ENCODE measurements at places on chromosomes 6 and 20.

DNA sequence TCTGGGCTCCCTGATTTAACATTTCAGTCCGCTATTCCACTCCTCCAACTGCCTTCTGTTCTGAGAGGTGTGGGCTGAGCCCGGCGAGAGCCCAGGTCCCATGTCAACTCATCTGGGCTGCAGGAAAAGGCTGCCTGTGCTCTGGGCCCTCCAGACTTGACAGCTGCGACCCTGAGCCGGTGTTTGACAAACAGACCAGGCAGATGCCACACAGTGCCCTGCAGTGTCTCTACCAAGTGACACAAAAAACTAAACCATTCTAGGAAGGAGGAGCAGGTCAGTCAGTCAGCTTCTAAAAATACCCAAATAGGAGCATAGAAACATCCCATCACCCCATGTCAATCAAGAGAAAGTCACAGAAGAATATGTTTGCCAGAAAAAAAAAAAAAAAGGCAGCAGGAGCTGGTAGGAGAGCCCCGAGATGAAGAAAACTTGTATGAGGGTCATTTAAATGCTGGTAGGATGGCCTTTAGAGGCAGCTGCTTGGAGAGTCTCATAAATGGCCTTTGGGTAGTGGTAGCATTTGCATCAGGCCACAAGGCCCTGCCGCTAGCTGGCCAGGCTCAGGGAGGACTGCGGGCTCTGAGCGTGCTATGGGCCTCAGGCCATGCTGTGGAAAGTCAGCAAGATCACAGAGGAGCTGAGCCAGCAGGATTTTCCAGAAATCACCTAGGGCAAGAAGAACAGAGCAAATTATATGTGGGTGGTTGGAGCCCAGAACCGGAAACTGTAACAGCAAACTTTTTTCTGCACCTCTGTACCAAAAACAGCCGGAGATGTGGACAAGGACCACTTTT, 36.6 kb upstream of the GFOD1 start:
- no peak for DNase-seq

- no peak for DNase-seq
These were observed 9.3 kb upstream of the CALHM6 start for GRCh38 chr6:116451916-116452315.

DNA sequence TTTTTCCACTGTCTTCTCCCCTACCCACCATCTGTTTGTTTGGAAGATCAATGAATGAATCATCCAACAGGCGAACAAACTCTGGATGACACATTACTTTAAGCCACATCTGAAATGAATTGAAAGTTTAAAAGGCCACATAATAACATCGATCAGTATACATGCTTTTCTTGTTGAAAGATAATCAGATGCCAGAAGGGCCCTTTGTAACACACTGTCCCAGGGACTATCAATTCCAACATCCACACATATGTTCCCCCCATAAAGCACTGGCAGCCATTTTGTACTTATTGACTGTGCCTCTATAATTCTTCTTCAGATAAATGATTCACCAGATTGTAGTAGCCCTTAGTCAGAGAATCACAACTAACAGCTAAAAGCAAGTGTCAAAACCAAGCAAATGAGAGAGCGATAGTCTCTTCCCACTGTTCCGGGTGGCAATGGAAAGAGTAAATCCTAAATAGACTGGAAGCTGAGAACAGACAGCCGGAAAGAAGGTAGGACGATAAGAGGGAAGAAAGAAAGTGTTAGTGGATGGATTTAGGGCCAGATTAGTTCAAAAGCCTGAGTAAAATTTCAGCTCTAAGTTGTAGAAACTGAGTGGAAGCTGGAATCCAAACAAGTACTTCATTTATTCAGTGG, 184.9 kb upstream of the TENT5A start:
- no peak for DNase-seq

DNA sequence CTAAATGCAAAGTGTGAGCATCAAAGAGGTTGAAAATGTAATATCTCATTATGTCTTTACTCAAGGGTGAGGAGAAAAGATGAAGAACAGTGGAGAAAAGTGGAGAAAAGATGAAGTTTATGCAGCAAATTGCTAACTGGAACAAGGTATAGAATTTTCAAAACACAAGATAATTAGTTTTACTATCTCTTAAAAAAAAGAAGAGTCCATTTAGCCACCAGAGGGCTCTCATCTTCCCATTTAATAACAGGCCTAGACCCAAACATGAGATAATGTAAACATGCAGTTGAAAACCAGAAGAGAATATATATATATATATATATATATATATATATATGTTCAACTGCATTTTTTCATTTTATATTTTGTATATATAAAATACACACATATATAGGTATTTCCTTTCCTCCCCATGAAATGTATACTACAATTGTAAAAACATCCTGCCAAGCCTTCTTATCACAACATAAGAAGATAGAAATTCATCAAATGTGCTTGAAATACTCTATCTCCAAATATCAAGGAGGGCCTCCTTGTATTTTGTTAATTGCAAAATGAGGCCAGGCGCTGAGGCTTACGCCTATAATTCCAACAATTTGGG, 78.4 kb downstream of the ADTRP start:
- DNase-seq: no peak

DNA sequence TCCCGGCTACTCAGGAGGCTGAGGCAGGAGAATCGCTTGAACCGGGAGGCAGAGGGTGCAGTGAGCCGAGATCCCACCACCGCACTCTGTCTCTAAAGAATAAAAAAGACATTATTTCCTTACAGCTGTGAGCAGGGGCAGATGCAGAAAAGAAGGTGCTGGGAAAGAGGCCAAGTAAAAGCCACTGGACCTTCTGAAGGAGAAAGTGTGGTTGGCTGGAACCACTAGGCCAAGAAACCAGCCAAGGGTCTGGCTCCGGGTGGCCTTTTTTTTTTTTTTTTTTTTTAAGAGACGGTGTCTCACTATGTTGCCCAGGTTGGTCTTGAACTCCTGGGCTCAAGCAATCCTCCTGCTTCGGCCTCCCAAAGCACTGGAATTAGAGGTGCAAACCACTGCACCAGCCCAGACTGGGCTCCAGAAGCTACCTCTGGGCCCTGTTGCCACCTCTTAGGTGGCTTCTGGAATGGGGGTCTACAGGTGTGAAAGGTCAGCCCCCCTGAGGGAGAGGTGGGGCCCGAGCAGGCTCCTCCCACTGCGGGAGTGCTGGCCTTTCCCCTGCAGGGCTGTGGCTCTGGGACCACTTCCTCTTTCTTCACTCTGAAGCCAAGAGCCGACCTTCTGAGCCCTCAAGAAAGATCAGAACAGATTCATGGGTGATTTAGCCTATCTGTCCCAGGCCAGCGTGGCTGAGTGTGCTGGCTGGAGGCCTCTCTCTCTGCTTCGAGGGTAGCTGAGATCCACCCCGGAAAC, at the start of gene FGD2:
Gene FGD2, plus strand, starts transcription at position 595 of the 750 bp plus-strand sequence. CDS start 163 bp downstream, outside the sequence.
- no peak for DNase-seq

- DNase-seq: no peak
These were observed 46.1 kb downstream of the PRKN start for GRCh38 chr6:162681447-162681846.

GRCh38 chr20:24836041-24836533, 113.0 kb upstream of the CST7 start:
- no peak for DNase-seq

GRCh38 chr6:1739220-1739619, 129.5 kb downstream of the FOXC1 start:
- no peak for DNase-seq

- no peak for DNase-seq
These were observed 93.2 kb upstream of the AKIRIN2 start for GRCh38 chr6:87794922-87795885.

DNA sequence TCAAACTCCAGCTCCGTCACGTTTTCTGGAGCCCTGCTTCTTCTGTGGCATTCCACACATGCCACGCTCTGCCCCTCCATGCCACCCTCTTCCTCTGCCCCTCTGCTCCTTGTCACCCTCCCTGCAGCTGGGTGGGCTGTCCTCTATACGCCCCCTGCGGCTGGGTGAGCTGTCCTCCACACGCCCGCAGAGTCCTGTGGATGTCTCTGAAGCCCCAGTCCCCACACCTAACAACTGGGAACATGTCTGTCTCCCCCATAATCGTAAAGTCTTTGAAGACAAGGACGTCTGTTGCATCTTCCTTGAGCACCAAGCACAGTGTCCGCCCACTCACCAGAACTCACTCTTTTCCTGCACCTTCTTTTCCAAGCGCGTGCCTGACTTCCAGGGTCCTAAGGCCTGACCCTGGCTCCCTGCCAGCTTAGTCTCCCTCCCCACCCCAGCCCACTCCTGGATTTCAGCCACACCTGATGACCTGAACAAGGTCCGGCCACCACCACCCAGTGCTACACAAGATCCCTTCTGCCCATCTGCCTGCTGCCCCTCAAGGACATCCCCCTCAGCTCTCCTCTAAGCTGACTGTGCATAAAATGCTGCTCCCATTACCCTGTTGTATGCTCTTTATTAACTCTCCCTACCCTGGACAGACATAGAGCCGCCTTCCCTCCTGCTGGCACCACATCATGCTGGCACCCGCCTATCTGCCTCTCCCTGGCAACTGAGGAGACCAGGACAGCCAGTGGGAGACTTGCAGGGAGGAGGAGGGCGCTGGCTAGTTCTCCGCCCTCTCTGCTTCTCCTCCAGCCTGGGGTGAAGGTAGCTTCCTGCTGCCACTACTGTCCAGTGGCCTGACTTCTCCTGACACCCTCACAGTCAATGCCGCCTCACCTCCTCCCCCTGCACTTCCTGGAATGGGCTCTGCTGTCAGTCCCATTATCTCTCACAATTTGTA, 10.7 kb upstream of the PRR18 start:
- no peak for DNase-seq

- DNase-seq: no peak
These were observed 144.7 kb upstream of the HDAC2 start for GRCh38 chr6:114115652-114116051.

DNA sequence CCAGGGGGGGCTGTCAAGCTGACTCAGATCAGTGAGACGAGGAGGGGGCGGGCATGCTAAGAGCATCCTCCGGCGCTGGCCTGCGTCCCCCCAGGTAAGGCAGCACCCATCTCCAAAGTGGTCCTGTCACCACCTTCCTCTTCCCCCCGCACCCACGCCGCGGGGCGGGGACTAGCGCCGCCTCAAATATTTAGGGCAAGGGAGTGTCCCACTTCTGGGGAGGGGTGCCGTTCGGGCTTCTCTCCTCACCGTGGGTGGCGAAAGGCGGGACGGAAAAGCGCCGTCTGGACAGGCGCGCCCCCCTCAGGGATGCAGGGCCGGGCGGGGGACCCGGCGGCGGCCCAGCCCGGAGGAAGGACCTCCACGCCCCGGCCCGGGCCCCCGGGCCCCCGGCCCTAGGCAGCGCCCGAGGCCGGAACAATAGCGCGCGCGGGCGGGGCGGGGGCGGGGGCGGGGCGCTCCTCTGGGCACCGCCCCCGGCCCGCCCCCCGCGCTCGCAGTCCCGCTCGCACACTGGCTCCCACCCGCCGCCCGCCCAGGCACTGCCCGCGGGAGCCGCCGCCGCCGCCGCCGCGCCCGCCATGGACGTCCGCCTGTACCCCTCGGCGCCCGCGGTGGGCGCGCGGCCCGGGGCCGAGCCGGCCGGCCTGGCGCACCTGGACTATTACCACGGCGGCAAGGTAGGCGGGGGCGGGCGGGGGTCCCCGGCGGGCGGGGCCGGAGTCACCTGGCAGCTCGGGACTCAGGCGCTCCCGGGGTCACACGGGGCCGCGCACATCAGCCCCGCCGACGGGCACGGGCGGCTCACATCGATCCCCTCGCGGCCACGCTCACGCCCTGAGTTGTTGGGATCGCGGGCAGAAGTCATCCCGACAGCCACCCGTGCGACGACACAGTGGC, at the start of gene TOX2:
Gene TOX2, plus strand, starts transcription at position 542 of the 900 bp plus-strand sequence. Its CDS starts 40 bp downstream, at position 582.
- DNase-seq: no peak
